ENCODE measurements at places on chromosomes 1 and 21.

GRCh38 chr1:42761567-42761966 lies 5.3 kb downstream of the P3H1 start:
- no peak for DNase-seq

GRCh38 chr1:229019663-229020271 lies 251.1 kb upstream of the RAB4A start:
- no peak for DNase-seq

GRCh38 chr1:75587692-75588091 lies 23.2 kb downstream of the SLC44A5 start:
- no peak for DNase-seq

GRCh38 chr1:91672601-91673161 lies 172.0 kb downstream of the CDC7 start:
- DNase-seq = no peak

- no peak for DNase-seq
Observed at GRCh38 chr21:28447462-28447861, 545.2 kb downstream of the LTN1 start.

GRCh38 chr1:208154040-208154439 lies 90.1 kb downstream of the PLXNA2 start:
- no peak for DNase-seq

All from NCI-H446 (cell line).